ENCODE measurements at places on chromosomes 5 and 9.

DNA sequence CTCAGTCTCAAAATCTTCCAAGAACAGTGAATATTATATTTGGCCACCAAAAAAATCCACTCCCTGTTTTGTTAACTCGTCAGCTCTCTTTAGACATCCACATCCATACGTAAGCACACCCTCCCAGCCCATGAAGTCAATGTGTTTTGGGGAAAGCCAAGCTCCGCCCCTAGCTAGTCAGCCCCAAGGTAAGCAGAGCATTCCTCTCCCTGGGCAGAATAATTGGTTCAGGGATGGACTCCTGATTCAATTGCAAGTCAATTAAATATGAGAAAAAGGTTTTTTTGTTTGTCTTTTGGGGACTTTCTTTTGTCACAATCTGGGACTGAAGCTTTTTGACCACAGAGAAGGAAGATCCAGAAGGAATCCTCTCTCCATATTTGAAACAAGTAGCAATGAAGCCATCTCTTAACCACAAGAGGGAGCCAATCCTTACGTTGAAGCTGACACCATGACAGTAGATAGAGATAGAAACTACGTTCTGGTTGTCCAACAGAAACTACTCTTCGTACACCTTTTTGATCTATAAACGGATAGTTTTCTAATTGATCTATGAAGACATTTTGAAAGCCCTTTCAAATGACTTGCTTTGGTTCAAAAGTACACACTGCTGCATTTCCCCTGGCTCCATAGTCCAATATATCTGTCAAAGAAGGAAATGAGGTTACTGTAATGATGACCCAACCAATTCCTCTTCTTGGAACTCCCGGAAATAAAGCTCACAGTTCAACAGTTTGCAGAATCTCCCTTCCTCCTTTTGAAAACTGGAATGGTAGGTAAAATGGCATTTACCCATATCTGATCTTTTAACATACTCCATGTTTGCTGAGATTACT is 166.4 kb downstream of the TLE1 start:
- DNase-seq: peak; percentile 72

DNA sequence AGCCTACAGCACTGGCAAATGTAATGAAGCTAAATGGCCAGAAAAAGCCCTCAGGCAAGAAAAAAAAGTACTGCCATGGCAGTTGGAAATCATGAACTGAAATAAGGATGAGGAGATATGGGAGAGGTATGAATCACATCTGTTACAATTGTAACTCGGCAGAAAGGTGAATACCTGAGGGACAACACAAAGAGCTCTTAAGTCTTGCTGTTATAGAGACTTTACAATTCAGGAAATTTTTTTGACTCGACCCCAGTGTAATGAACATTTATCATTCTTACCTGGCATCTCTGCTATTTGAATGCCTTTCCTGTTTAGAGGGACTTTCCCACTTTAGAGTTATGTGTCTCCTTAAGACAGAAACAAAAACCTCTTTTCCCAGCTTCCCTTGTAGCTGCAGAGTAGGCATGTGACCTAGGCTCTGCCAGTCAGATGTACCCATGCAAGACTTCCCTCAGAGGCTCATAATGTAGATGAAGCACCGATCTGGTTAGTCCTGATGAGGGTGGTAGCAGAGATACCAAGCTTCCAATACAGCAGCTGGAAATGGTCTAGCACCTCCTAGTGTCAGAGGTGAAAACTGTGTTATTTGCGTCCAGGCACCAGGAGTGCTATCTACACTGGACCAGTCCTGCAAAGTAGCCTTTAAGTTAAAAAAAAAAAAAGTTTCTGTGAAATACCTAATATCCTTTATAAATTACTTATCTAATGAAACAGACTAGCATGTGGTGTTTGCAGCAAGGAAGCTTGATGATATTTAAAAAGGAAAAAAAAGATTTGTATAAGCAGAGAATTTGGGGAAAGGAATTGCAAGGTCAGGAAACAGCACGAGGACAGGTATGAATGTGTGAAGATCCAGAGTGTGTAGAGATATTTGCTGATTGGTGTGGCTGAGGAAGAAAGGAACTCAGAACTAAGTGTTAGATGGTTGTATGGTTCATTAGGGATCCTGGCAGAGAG is 146.9 kb upstream of the SLC1A3 start:
- DNase-seq: no peak

DNA sequence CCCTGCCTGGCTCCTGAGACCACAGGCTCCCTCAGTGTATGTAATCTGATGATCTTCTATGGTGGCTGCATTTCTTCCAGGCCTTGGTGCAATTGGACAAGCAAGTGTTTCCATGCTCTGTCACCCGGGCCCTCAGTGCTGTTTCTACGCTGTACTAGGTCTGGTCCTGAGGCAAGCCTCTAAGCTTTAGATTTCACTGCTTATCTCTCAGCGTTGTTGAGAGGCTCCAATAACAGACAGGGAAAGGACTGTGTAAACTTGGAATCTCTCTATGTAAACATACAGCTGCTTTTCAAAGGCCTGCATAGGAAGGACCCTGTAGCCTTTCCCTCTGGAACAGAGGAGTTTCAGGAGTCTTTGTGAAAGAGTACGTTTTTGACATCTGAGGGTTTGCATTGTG is 38.6 kb upstream of the NFIB start:
- DNase-seq: no peak

GRCh38 chr9:121566481-121567465 is 67.1 kb upstream of the GGTA1 start:
- no peak for DNase-seq

- DNase-seq: peak; percentile 19
Measured at GRCh38 chr5:142512043-142513042, 173.5 kb downstream of the FGF1 start.

GRCh38 chr9:71687676-71688075 is 80.6 kb downstream of the CEMIP2 start:
- no peak for DNase-seq

GRCh38 chr9:111037356-111037707 is 938 bp downstream of the LPAR1 start:
- DNase-seq: no peak

DNA sequence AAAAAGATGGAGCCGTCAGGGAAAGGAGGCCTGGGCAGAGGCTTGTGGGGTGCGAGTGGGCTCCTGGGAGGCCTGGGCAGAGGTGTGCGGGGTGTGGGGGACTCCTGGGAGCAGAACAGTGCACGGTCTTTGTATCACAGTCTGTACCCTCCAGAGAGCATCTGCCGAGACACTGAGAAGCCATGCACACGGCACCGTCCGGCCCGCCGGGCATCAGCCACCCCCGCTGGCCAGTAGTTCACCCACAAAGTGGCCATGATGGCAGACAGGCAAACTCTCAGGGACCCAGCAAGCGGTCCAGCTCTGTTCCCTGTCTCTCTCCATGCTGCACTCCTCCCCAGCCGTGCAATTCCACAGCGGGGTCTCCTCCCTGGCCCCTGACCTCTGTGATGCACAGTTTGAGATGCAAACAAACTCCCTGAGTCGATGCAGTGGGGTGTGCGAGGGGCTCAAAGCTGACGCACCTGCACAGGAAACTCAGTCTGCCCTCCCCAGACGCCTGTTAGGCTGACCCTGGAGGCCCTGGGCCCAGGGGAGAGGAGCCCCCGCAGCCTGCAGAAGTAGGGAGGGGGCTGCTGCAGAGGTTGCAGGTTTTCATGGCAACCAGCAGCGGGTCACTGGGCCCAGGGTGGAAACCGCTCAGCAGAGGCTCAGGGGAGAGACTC is 9.1 kb upstream of the GPSM1 start:
- no peak for DNase-seq

GRCh38 chr5:45521067-45521466 is 175.1 kb downstream of the HCN1 start:
- DNase-seq: peak; percentile 24

- DNase-seq: peak; percentile 15
Measured at GRCh38 chr5:167381457-167381856, 910.0 kb upstream of the WWC1 start.

- DNase-seq: no peak
Measured at GRCh38 chr9:12274577-12274976, 418.6 kb upstream of the TYRP1 start.

- DNase-seq: no peak
Measured at GRCh38 chr9:137138722-137139467, at the start of gene GRIN1. Gene GRIN1, plus strand, starts transcription at chr9:137139154. Its CDS starts 333 bp downstream, at chr9:137139487.

DNA sequence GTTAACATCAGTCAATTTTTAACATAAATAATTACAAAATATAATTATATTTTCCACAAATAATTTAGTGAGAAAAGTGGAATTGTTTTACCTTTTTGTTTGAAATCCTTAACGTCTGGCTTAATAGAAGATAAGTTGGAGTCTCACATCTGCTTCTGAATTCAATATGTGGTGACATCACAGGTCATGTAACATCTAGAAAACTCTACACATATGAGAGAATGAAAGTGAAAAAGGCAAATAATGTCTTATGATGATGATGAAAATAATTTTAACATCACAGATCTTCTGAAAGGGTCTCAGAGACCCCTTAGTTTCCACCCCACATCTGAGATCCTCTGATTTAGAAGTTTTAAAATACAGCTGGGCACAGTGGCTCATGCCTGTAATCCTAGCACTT is 81.5 kb downstream of the PRKACG start:
- DNase-seq: no peak

DNA sequence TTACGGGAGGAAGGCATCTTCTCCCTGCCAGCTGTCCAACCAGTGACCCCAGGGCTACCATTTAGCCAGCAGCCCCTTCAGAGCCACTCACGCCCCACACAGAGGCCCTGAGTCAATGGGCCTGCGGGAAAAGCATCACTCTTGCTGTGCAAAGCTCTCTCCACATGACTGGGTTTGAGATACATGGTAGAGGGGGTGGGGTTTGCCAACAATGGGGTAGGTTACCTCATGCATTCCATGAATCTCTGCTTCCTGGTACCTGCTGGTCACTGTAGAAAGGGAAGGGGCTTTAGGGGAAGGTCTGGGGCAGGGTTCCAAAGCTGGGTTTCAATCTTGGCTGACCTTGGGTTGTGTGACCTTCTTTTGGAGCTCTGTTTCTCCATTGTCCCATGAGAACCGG is 22.9 kb upstream of the TTLL11 start:
- no peak for DNase-seq

- no peak for DNase-seq
Measured at GRCh38 chr9:132896264-132896663, 17.6 kb downstream of the SPACA9 start.

DNA sequence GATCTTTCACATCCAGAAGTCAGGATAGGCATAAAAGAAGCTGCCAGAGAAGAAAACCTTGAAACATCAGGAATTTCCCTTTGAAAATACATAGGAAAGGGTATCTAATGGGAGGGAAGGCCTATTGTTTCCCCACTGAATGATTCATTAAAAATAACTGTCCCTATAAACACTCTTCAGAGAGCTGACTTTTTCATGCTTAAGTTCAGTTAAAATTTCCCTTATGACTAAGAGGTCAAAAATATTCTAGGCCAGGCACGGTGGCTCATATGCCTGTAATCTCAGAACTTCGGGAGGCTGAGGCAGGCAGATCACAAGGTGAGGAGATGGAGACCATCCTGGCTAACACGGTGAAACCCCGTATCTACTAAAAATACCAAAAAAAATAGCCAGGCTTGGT is 499.5 kb downstream of the ENC1 start:
- no peak for DNase-seq

DNA sequence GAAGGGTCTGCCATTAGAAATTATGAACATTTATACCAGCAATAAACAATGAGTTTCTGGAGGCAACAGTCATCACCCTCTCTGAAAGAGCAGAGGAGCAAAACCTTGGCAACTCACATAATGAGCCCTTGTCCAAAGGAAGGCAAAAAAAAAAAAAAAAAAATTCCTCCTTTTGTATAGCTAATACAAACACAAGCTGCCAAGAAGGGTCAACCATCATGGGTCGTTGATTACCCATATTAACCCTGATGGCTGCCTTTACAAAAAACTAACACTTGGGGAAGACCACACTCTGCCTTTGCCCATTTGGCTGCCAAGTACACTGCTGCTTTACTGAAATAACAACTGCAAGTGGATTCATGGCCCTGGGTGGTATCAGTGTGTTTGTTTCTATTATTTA is 272.7 kb downstream of the ADAMTSL1 start:
- DNase-seq: no peak

GRCh38 chr9:78038620-78039300 is 7.1 kb upstream of the GNAQ start:
- DNase-seq: no peak

DNA sequence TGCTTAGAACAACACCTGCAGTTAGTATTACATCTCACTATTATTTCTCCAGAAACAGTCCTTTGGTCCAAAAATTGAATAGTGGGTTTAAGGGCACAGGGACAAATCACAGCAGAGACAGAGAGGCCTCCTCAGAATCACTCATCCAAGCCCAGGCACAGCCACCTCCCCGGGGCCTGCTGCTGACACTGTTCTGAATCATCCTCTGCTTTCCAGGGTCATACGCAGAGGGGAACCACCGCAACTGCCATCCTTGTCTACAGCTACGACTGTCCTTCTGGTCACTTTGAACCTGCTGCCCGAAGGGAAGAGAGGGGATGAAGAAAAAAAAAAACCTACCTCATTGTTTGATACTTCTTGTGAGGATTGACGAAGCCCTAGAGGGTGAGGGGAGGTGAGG is 35.3 kb upstream of the MAN2A1 start:
- no peak for DNase-seq

GRCh38 chr9:75712700-75713099 is 177.8 kb upstream of the PCSK5 start:
- no peak for DNase-seq

- no peak for DNase-seq
Measured at GRCh38 chr9:86713470-86713869, 233.8 kb downstream of the GAS1 start.

- no peak for DNase-seq
Measured at GRCh38 chr5:75668977-75669689, 48.1 kb downstream of the POC5 start.

All from H4 (cell line).